ENCODE measurements at places on chromosomes 5 and 9.
A peak's percentile ranks its signal among the peaks of the same experiment; 100 is the strongest.

- no peak for DNase-seq
These were observed 134.5 kb downstream of the DAB2IP start for GRCh38 chr9:121785673-121786542.

DNA sequence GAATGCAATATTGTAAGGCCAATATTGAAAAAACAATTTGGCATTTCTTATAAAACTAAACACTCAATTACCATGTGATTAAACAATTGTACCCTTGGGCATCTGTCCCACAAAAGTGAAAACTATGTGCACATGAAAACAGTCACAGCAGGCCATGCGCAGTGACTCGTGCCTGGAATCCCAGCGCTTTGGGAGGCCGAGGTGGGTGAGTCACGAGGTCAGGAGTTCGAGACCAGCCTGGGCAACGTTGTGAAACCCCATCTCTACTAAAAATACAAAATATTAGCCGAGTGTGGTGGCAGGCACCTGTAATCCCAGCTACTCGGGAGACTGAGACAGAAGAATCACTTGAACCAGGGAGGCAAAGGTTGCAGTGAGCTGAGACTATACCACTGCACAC lies 343.7 kb downstream of the DMRTA1 start:
- DNase-seq, result no peak

GRCh38 chr9:31135567-31135966 lies 1248.9 kb upstream of the ACO1 start:
- DNase-seq, result no peak

- no peak for DNase-seq
These were observed 23.0 kb downstream of the GDNF start for GRCh38 chr5:37816883-37817282.

DNA sequence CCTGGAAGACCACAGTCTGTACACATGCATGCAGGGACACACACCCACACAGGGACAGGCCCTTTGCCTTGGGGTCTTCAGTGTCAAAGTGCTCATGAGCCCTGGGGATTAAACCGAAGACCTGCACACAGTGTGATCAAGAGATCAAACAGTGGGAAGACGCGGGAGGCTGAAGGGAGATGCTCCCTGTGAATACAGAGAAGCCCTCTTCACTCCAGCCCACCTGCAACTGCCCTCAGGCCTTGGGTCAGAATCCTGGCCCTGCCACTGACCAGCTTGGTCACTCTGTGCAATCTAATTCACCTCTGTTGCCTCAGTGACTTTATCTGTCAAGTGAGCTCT lies 2.9 kb downstream of the RALGDS start:
- no peak for DNase-seq

DNA sequence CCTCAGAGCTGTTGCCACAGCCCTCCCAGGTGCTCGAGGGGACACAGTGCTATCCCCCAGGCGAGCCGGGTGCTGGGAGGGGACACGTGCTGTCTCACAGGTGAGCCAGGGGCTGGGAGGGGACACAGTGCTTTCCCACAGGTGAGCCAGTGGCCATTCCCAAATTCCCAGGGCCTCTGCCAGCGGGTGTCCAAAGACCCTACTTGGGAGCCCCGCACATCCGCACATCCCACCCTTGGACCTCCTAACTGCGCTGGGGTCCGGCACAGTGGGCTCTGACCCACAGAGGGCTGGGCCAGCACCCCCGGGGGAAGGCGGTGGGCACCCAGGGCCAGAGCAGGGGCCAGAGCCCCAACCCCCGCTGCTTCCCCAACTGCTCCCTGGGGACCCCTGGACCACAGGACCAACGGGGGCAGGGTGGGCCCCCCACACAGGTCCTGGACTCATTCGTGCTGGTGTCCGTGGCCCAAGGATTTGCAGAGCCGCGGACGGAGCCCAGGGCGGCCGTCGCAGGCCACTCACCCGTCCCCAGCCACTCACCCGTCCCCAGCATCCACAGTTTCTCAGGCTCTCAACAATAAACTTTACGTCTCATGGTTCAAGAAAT lies 17.9 kb downstream of the EXD3 start:
- no peak for DNase-seq

DNA sequence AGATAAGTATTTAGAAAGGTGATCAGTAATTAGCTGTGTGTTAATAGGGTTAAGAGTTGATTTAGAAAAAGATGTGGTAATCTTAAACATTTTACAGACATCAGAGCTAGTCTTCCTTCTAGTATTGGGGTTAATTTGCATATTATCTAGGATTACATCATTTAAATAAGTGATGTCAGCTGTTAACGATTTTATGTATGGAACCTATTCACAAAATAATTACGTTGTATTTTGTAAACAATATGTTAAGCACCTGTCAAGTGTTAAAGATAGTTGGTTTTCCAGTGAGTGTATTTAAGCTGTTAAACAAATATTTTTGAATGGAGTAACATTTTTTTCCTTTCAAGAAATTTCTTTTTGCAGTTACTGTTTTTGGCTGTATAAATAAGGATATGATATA lies 2.2 kb downstream of the DCP2 start:
- peak; percentile 62 for DNase-seq

DNA sequence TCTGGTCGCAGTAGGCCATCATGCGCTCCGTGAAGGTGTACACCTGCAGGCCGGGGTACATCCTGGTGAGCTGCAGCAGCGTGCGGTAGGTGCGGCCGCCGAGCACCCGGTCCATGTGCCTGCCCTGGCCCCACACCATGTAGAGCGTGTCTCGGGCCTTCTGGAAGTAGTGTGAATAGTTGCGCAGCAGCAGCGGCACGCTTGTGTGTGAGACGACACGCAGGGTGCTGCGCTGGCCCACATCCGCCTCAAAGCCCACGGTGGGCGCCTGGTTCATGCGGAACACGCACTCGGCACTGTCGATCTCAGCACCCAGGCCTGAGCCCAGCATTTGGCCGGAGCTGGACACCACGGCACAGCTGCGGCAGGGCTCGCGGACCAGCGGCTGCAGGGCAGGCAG lies 4.5 kb downstream of the ST6GALNAC4 start:
- no peak for DNase-seq

- no peak for DNase-seq
These were observed 199.6 kb downstream of the ERCC6L2 start for GRCh38 chr9:96075111-96075510.

DNA sequence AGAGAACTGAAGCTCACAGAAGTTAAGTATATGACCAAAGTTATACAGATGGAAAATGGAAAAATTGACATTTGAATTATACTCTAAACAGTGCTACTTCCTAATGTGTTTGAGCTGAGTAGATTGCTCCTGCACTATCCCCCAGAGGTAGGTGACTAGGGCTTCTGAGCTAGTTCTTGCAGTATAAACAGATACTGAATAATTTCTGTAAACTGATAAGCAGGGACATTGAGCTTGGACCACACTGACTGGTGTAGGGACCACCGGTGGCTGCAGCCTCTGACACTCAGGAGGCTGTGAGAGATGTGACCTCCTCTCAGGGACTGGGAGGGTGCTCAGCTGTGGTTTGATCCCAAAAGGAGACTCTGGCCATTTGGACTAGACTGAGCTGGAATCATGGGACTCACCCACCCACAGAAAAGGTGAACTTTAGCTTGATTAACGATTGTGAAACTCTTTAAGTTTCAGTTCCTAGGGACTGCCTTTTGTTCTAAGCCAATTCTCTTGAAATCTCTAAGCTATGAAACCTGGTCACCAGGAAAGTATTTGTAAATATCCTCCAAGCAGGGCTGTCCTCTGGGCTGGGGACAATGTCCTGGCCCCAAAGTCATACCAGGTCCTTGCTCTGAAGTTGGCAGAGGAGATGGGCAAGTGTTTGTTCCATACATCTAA lies 291.5 kb downstream of the SEC61B start:
- no peak for DNase-seq

Measured in NCI-H526 (cell line).